Muscle of leg (tissue), 16 donors: ENCODE measurements at places on chromosomes 1 and 21. TPM values are rescaled to one million over a fixed set of nuclear protein-coding genes. Genes with fewer than 3 reads are reported as not detected.

DNA sequence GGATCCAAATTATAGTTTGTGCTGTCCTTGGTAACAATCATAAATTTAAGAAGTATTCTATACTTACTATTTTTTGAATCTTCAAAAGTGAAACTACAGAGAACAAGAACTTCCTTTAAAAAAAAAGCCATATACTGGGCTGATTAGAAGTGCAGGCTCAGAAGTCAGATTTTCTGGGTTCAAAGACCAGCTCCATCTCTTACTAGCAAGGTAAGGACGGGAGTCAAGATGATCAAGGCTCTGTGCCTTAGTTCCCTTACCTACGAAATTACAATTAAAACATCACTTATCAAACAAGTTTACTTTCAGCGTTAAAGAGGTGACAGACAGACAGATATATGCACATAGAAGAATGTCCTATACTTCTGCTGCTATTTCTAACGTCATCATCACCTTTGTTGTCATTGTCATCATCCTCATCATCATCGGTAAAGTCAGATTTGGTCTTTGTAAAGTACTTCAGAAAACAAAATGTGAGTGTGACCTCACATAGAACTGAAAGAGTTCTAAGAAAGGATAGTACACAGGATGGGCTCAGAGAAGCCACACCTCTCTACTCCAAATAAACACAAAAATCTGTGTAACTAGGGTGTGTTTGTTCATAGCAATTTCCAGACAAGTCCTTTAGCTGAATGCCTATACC, 178.7 kb downstream of the VAV3 start:
- no peak for DNase-seq

- peak; percentile 72 for DNase-seq
Observed at GRCh38 chr1:62022382-62022983, 172.2 kb upstream of the L1TD1 start.

DNA sequence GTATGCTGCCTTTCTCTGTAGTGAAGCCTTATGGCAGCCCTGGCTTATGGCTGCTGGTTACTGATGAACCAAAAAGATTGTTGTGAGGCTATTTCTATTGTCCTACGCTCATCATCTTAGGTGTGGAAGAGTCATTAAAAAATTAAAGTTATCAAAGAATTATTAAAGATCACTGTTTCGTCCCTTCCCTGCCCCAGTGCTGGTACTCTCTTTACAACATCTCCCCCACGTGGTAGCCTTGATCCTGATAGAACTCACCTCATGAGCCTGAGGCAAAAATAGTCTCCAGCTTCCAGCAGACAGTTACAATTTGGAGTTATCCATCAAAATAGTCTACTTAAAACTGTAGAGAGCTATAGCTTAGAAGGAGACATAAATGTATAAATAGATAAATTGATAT, 201.5 kb downstream of the S1PR1 start:
- DNase-seq: no peak

GRCh38 chr1:203401199-203401877, 50.4 kb upstream of the FMOD start:
- DNase-seq: no peak

DNA sequence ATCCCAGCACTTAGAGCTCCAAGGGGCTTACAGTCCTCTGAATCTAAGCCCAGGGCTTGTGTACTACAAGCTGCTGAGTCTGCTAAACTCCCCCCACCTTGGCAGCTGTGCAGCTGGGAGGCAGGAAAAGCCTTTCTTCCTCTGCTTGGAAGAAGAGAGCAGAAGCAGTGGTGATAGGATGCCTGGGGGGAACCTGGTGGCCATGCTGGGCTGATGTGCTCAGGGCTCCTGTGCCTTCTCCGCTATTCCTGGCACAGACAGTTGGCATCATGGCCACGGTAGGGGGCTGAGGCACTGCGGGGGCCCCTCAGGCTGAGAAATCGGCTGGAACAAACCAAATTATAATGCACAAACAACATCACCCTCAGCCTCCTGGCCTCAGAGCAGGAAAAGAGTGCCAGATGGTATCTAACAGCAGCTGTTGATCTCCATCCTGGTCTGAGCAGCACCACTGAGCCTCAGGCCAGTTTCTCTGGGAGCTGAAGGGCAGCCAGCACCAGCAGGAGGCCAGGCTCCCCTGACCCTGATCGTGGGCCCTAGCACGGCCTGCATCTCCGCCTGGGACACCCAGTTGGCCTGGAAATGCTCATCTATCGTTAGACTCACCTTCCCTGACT, 35.8 kb downstream of the ECE1 start:
- DNase-seq: peak; percentile 97

- DNase-seq: no peak
Observed at GRCh38 chr1:5485968-5486696, 506.1 kb downstream of the NPHP4 start.

GRCh38 chr1:15847893-15848142, 311 bp downstream of the SPEN start:
- DNase-seq: no peak

- no peak for DNase-seq
Observed at GRCh38 chr1:160623227-160623633, 23.6 kb downstream of the SLAMF1 start.

DNA sequence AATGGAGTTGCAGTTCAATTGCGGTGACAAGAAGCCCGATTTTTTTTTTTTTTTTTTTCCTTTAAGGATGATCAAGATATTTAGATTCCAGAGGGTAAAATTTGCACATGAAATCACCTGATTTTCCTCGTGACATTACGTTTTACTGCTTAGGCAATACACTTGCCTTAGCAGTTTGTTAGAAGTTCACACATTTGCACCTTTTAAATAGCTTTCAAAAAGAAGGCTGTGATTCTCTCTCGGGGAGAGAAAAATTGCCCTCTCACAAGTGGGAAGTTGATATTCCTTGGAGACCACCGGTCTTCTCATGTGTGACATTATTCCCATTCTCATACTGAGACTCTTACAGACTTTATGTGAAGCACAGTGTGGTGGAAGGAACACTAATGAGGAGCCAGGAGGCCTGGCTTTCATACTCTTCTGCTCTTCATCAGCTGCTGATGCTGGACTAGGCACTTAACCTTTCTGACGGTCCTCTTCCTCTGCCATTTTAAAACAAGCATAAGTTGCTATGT, 69.8 kb upstream of the HSPA13 start:
- no peak for DNase-seq

DNA sequence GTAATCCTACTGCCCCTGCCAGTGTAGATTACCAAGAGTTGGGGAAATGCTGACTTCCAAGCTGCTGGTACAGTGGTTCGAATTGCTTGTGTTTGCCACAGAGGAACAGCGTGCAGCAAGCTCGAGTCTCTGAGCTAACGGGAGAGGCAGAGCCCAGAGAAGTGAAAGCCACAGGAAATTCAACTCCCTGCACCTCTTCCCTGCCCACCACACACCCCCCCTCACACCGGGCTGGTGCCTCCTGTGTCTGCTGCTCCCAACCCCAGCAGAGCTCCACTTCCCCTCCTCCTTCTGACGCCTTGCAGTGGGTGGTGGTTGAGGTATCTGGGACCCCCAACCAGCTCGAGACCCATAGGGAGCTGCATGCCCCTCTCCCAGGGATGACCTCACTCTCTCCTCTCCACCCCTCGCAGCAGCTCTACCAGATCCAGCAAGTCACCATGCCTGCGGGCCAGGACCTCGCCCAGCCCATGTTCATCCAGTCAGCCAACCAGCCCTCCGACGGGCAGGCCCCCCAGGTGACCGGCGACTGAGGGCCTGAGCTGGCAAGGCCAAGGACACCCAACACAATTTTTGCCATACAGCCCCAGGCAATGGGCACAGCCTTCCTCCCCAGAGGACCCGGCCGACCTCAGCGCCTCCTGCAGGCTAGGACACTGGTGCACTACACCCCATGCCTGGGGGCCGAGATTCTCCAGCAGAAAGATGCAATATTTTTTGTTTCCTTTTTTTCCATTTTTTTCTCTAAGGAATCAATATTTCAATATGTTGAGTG, 13.1 kb upstream of the KCNQ4 start:
- DNase-seq: no peak

DNA sequence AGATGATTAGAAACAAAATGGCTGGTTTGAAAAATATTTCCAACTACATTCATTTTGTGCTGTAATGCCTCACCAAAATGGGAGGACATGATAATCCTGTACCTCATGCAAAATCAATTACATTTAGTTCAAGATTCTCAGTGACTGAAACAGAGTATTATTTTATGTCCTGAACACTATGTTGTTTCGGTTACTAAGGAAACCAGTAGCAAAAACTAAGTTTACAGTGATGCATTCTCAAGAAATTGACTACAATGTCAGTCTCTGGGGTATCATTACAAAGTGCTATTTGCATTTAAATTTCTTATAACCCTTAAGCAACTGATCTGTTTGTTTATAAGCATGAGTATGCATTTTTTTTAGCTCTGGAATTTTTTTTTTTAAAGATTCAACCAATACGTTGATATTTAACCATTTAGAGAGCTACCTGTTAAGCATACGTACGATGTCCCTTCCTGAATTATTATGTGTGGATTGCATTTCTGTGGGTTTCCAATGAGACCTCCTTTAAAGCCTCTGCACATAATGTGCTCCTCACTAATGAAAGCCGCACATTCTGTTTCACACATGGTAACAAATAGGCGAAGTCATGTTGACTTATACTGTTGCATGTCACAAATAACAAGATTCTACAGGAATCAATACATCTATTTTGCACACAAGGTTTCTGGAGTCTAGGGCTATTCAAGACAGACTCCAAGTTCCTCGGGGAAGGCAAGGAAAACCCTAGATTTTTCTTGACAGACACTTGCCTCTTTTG, 1035.7 kb downstream of the ADGRL2 start:
- peak; percentile 97 for DNase-seq

GRCh38 chr21:46352164-46352515, 28.2 kb downstream of the PCNT start:
- DNase-seq: no peak

- peak; percentile 37 for DNase-seq
Observed at GRCh38 chr1:214296860-214297745, 16.1 kb downstream of the SMYD2 start.

DNA sequence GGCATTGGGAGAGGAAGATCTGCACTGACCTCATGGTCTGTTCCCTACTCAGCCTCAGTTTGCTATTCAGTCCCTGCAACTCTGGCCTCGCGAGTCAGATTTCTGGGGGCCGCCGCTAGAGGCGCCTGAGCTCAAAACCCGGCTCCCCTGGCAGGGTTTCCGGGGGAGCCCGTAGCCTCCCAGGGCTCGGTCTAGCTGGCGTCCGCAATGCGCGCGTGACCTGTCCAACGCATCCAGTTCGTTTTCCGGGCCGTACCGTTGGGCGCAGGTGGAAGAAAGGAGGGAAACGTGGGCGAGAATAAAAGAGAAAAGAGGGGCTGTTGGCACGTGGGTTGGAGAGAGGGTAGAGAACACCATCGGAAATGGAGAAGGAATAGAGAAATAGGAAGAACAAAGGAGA, at the start of gene ADAM30:
ADAM30 (minus strand) TSS at position 213 of the 400 bp plus-strand sequence; CDS start at position 34, 179 bp downstream.
- no peak for DNase-seq

Gene CR1L
- 0.22 TPM for total RNA-seq

Gene ARHGEF10L
- 14.1 TPM for total RNA-seq

Gene PROK1
- not detected for total RNA-seq

Gene COL11A1
- 265 TPM for total RNA-seq

Gene TRAF3IP3
- 1.4 TPM for total RNA-seq

Gene PTGER3
- 1.4 TPM for total RNA-seq

Gene SMIM11
- total RNA-seq: 5.5 TPM

Gene IQCC
- total RNA-seq: 2.5 TPM

Gene KRTAP19-3
- total RNA-seq: not detected

Gene STUM
- 4.7 TPM for total RNA-seq

Gene FMO5
- 1.0 TPM for total RNA-seq

Gene MOB3C
- total RNA-seq: 12.6 TPM

Gene YOD1
- 6.4 TPM for total RNA-seq

Gene PTGS2
- total RNA-seq: 1.1 TPM

Gene LCE1F
- not detected for total RNA-seq

Gene PHLDA3
- 12.6 TPM for total RNA-seq

Gene MAP3K6
- 12.4 TPM for total RNA-seq

Gene LORICRIN
- not detected for total RNA-seq

Gene PSMB2
- 19.8 TPM for total RNA-seq

Gene CNR2
- under 0.01 TPM for total RNA-seq
